ENCODE measurements at places on chromosomes 6 and 20.
A peak's percentile ranks its signal among the peaks of the same experiment; 100 is the strongest.

- no peak for DNase-seq
Observed at GRCh38 chr6:166586424-166587156, at the start of gene RAMACL. TSS of gene RAMACL (minus strand) at chr6:166586678. CDS start at chr6:166586477, 201 bp downstream.

- DNase-seq = no peak
Observed at GRCh38 chr6:37636801-37637561, 60.7 kb downstream of the MDGA1 start.

- DNase-seq = no peak
Observed at GRCh38 chr20:51749674-51750036, 18.5 kb downstream of the ATP9A start.

DNA sequence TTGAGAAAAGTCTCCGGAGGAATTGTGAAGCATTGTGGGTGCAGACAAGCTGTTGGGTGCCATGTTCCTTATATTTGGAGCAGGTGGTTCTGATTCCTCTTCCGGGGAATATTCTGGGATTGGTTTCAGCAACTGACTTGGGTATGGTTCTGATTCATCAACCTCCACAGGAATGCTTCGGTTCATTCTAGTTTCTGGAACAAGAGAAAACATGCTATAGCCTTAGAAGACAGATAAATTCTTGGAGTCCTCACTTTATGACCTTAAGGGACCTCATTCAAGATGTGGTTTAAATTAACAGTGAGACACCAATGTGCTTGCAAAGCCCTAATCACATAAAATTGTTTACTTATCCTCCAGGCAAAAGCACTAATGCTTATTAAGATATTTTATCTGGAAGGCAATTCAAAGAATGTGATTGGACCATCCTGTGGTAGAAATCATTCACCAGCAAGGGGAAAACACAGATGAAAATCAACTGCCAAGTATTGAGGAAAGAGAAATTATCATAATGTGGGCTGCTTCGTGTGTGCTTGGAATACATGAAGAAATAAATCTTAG, 13.7 kb downstream of the TRAF3IP2 start:
- no peak for DNase-seq

- DNase-seq = no peak
Observed at GRCh38 chr6:37399795-37400490, 33.1 kb upstream of the CMTR1 start.

DNA sequence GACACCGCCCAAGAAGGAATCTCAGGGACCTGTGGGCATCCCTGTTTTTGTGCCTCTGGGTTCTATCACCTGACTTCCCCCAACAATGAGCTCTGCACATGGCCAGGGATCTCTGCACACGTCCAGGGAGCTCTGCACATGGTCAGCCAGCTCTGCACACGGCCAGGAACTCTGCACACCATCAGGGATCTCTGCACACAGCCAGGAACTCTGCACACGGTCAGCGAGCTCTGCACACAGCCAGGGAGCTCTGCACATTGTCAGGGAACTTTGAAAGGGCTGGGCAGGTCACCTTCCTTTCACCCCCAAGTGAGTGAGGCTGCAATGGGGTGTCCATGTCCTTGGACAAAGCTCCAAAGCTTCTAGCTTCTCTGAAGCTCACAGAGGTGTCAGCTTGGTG, 5.2 kb upstream of the SLCO4A1 start:
- DNase-seq = no peak

- no peak for DNase-seq
Observed at GRCh38 chr6:54173089-54173488, 61.8 kb downstream of the MLIP start.

DNA sequence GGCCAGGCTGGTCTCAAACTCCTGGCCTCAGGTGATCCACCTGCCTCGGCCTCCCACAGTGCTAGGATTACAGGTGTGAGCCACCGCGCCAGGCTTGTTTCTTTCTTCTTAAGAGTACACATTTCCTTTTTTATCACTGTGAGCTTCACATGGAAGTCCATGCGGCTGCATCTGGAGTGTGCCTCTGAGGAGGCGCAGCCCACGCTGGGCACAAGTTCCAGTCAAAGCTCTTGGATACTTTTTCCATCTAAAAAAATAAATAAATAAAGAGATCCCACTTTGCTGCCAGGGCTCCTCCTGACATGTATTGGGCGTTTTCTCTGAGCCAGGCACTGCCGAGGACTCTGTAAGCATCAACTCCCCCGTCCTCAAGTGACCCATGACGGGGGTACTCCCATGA, 123.0 kb downstream of the PREX1 start:
- DNase-seq = no peak

- DNase-seq = no peak
Observed at GRCh38 chr6:157271911-157272310, 51.4 kb downstream of the TMEM242 start.

DNA sequence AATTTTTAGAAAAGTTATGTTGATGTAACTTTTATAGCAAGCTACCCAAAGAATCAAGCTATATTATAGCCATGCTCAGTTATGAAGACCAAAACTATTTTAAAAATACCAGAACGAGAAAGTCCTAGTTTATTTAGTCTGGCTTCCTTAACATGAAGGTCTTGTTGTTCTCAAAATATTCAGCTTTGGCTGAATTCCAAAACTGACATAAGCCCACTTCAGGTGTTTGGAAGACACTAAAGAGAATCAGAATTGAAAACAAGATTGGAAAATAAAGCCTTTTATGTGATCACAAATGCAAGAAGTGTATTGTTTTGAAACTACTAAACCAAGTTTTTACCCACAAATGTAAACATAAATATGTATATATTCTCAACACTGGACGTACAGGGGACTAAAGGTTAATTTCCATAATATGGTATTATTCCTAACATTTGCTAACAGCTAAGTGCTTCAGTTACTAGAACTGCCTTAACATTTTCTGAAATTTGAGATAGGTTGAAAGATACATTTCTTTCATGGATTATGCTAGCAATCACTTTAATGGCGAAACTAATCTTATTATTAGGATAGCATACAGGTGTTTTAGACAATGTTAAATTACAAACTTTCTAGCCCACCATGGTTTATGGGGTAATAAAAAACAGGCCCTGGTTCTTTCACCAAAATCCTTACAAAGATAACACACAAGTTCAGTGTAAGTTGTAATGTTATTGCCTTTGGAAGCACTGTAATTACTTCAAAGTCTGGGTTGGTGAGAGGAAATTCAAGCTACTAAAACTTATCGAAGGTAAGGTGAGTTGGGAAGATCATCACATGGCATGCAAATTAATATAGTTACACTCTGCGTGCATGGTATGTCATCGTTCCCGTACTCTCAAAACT, 1.6 kb downstream of the MAP3K5 start:
- DNase-seq = no peak

GRCh38 chr20:57262301-57262700, 4.1 kb downstream of the BMP7 start:
- DNase-seq = no peak

GRCh38 chr20:48759631-48760245, 68.1 kb downstream of the PREX1 start:
- DNase-seq = no peak

DNA sequence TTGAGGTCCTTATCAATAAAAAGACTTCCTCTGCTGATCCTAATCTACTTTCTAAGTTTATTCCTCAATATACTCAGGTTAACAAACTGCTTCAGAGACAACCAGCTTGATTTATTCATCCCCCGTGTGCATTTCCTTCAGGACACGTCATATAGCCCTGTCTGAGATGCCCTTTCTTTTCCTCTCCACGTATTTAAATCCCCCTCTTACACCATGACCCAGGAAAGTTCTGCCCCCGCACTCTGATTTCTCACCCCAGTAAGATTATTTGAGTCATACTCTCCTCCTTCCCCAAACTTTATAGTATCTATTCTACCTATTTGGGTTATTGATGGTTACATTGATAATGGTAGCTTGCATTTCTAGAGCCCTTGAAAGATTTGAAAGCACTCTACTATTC, 9.8 kb upstream of the CGA start:
- DNase-seq = no peak

DNA sequence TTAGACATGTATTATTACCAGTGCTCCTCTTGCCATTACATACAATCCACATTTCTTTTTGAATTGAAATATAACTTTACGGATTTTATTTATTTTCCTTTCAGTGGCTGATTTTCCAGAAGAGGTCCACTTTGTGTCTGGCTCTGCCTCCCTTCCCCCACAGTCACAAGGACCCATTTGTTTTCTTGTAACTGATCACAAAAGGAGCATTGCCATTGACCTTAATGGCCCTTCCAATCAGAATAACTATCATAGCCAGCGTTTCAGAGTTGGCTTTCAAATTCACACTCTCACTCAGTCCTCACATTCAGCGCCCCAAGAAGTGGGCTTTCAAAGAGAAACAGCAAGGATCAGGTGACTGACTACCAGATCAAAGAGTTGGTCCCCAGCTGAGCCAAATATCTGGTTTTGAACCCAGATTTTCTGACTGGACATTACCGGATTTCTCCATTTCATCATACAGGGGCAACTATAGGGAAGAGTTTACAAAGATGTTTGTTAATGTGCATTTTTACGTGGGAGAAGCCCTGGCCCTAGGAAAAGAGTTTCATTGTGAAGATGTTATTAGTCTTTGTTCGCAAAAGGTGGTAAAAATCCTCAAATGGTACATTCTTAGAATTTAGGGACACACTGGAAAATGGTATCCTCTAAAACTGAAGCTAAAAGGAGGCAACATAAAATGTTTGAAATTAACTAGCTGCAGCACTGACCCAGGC, 2.0 kb upstream of the SLC22A23 start:
- DNase-seq = no peak

- DNase-seq = no peak
Observed at GRCh38 chr20:11459090-11459890, 458.4 kb upstream of the BTBD3 start.

- DNase-seq = no peak
Observed at GRCh38 chr6:90362318-90362717, 65.7 kb upstream of the BACH2 start.

DNA sequence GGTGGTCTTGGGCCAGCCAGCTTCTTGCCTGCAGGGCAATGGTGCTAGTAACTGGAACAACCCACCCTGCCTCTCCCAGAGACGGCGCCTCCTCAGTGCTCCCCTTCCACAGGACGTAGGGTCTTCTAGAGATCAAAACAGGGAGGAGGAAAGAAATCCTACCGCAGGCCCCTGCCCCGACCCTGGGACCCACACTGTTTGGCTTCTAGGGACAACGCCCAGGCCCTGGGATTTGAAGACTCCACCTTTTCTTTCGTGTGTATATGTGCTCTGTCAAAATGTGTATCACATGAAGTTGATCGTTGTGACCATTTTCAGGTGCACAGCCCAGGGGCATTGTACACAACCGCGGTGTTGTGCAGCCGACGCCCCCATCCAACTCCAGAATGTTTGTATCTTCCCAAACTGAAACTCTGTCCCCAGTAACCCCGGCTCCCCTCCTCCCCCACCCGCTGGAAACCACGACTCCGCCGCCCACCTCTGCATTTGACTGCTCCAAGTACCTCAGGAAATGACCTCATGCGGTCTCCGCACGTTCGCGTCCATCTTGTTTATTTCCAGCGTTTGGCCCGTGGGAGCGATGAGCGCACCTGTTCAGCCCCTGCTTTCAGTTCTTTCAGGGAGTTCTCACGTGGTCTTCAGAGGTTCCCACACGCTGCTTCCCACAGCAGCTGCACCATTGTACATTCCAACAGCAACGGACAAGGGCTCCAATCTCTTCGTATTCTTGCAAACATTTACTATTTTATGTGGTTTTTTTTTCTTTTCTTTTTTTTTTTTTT, 3.4 kb upstream of the BHLHE23 start:
- DNase-seq = peak; percentile 49

DNA sequence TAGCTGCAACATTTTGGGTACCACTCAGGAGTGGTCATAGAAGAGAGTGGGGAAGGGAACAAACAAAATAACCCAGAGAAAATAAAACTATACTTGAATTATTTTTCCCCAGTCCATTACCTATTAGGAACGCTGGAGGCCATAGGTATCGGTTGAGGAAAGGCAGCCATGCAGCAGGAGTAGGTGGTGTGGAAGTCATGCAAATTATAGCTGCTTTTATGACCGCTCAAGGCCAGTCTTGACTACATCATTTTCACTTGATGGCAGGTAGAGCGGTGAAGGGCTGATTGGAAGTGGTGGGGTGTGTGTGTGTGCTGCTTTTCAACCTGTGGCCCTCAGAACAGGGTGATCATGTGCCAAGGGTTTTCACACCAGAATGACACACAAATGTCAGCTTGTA, 36.5 kb upstream of the KIF13A start:
- no peak for DNase-seq

DNA sequence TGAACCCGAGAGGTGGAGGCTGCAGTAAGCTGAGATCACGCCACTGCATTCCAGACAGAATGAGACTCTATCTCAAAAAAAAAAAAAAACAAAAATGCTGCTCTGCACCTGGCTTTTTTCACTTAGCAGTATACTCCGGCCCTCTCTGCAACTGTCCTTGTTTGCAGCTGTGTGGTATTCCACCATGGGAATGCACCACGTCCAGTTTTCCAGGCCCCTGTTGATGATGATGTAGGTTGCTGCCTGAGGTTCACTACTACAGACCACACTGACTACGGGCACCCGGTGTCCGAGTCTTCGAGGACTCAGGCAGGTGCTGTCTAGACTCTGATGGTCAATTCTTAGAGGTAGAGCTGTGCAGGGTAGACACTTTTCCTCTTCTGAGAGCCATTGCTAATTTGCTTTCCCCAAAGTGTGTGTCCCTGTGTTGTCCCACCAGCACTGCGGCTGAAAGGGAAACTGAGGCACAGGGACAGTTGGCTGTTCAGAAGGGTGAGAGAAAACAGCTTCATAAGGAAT, 56.5 kb downstream of the UBE2V1 start:
- no peak for DNase-seq

- DNase-seq = no peak
Observed at GRCh38 chr6:69220375-69220774, 576.4 kb downstream of the LMBRD1 start.

DNA sequence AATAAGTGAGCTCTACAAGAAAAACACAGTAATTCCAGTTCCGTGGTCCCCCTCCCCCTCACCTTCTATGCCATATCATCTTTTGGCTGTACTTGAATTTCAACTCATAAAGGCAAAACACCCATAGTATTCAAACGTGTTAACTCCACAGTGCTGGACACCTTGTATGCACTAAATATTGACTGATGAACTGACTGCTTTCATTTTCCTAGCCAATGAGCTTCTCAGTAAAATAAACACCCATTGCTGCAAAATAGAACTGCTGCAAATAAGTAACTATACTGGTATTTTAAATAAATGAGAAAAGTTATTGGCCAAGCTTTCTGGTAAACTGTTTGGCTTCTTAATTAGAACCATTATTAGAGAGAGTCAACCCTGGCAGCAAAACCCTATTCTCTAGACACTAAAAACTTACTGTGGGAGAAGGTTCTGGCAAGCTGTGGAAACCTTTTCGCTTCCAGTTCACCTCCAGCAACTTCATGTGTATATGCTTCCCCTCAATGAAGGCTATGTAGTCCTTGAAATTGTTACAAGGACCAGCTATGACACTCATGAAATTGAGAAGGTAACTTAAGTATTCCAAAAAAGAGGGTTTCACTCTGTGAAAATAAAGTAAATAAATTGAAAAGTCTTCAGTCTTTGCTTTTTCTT, 86.0 kb downstream of the MBOAT1 start:
- DNase-seq = no peak

GRCh38 chr20:40390654-40391053, 298.4 kb downstream of the MAFB start:
- no peak for DNase-seq
